ENCODE measurements at places on chromosomes 5 and 9.

- no peak for DNase-seq
Observed at GRCh38 chr9:91359734-91360470, 1.8 kb downstream of the AUH start.

DNA sequence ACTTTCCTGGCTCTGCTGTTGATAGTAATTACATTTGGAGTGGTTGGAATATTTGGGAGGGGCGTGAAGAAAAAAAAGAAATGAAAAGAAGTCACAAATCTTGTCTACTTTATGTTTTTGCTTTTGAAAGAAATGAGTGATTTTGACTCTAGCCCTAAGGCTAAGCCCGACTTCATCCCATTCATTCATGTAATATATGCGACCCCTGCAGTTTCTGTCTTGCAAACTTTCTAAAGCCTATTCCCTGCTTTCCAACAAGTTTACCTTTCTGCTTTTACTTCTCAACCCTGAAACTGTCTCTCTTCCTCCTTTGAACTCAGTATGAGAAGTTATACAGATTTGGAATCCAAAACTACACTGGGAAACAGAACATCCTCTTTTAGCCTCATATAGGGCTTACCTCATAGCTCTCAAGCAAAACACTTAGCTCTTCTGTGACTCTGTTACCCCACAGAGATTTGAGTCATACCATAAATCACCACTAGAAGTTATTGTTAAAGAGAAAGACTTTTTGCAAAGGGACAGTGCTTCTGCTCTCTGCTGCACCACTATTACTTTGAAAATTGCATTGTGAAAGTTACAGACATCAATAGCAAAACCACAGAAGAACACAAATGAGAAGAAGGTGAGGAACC, 1.6 kb downstream of the CFAP95 start:
- DNase-seq = peak; percentile 55

DNA sequence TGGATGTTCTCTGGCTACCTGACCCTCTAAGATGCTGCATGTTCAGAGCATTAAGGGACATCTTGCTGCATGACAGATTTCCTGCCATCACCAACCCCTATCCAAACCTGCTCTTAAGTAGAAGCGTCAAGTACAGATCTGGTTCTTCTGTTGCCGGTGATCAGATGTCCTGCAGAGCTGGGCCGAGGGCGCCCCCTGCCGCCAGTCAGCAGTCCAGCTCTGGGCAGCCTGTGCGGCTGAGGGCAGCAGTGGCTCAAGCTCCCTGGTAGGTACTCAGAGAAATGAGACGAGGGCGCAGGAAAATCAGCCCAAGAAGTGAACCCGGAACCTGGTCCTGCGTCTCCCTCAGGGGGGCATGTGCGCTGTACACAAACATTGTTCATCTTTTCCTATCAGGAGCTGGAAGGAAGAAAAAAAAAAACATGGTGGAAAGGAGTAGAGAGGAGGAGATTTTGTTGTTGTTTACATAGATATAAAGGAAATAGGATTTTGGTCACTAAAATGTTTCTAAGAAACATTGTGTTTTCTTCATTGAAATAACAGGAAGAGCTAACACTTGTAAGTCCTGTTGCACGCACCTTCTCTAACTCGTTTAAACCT, 95.8 kb downstream of the CFAP90 start:
- peak; percentile 47 for DNase-seq

DNA sequence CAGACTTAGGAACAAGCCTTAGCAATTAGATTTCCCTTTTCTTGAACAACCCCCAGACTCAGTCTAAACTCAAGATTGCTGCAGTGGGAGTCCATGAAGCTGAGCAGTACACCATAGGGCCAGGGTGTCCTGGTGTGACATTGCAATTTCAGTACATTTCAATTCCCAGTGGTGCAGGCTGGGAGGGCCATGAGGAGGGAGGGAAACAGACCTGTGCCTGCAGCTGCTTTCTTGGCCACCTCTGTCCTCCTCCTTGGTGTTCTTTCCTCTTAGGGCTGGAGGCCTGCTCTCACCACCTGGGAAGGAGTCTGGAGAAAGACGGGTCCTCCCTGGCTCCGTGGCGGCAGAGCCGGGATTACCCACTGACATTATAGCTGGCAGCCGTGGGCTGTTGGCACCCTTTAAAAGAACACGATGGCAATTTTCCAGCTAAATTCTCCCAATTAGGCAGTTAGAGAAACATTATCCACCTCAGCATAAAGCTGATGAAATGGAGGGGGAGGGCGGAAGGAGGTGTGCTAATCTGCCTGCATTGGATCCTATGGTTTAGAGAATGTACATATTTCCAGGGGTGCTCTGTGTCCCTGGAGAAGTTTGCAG, 186.4 kb downstream of the SLIT3 start:
- DNase-seq = no peak

DNA sequence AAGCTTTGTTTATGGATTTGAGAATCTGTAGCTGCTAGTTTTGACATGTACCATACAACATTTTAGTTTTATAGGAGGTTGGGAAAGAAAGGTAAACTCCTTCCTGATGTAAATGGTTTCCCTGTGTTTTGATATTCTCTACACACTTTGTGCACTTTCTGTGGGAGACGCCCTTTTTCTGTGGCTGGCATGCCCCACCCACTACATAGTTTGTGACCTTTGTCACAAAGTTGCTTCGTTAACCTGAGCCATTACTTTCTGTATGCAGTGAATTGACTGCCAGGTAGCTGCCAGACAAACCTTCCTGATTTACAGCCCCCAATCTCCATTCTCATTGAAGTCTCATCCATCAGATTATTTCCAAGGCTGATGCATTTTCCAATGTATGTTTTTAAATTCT, 90.6 kb downstream of the NLN start:
- no peak for DNase-seq

- no peak for DNase-seq
Observed at GRCh38 chr9:126609711-126610388, 3.9 kb upstream of the LMX1B start.

DNA sequence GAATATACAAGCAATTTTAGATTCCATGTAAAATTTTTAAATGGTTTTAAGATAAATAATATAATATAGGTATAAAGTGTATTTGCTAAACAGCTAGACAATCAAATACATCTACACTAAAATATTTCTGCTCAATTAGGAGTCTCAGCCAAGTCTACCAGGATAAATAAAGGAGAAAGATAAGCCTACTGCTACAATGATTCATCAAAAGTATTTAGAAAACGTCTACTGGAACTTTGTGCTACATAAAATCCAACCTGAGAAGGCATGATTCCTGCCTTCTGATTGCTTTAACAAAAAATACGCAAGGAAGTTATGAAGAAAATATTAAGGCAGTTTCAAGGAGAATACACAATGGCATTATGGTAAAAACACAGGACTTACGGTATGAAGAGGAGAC, 570.6 kb downstream of the EFNA5 start:
- no peak for DNase-seq

GRCh38 chr9:109542922-109543321, 44.8 kb upstream of the PTPN3 start:
- no peak for DNase-seq

DNA sequence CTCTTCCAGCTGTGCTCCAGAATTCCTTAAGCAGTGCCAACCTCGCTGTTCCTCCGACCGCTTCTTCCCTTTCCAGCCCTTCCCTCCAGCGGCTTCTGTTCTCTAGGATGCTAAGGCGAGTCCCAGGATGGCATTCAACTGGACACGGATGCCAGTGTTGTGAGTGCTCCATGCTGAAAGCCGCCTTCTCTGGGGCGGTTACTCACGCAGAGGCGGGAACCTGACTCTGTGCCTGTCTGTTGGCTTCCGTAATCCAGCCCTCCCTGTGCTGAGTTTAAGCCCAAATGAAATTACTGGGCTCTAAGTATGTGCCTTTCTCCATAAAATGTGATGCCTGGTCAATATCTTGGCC, 20.2 kb downstream of the COL5A1 start:
- peak; percentile 94 for DNase-seq

DNA sequence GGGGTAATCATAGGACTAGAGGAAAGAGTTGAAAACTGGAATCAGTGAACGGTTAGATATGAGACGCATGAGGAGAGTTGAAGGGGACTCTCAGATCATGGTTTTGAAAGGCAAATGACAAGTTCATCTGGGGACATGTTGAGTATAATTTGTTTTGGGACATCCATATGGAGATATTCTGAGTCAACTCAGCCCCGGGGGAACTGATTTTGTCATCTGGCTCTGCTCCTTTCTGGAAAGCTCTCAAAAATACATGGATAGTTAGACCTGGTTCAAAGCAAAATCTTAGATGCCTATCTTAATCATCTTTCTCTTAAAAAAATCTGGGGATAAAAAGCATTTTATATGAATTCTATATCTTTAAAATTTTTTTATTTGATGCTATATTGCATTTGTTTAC, 161.2 kb downstream of the SNX18 start:
- peak; percentile 58 for DNase-seq

GRCh38 chr5:123132316-123132715, 43.3 kb downstream of the PRDM6 start:
- DNase-seq = no peak

DNA sequence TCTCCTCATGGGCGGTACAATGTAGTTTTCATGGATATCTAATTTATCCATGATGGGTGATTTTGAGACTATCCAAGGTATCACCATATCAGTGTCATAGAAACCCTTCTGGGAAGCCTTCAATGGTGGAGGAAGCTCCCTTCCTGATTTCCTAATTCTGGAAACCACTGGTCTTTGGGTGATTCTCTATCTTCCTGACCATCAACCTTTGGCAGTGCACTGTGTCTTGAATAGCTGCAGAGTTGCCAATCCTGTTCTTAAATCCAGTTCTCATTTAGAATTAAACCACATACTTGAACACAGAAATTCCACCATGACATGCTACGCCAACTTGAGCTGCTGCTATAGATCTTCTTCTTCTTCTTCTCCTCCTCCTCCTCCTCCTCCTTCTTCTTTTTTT, 161.7 kb upstream of the KLF9 start:
- no peak for DNase-seq

DNA sequence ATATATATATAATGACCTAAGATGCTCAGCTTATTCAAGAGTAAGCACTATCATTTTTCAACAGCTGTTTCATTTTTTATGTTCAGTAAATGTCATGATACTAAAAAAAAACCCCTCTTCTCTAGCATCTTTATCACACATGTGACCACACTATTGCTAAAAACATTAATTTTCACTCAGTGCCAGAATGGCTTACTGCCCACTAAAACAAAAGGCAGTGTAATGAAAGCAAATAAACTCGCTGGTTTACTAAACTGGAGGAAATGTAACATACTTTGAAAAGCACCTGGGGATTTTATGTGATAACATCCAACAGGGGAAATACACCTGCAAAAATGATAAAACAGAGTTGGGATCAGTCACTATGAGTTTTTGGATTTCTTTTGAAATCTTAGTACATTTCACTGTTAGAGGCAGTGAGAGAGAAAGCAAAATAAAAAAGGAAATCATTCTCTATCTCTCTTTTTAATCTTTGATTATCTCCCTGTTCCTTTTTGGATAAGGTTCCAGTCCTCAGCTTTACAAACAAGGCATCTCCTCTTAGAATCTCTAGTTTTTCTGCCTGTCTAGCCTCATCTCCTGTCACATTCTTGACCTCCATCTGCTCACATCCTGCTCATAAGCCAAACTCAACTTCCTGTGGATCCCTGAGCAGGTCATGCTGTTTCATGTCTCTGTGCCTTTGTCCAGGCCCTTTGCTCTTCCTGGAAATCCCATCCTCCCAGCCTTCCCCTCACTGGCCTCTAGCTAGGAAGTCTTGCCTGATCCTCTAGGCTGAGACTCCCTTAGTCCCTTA, 338.0 kb downstream of the MAN2A1 start:
- DNase-seq = no peak

DNA sequence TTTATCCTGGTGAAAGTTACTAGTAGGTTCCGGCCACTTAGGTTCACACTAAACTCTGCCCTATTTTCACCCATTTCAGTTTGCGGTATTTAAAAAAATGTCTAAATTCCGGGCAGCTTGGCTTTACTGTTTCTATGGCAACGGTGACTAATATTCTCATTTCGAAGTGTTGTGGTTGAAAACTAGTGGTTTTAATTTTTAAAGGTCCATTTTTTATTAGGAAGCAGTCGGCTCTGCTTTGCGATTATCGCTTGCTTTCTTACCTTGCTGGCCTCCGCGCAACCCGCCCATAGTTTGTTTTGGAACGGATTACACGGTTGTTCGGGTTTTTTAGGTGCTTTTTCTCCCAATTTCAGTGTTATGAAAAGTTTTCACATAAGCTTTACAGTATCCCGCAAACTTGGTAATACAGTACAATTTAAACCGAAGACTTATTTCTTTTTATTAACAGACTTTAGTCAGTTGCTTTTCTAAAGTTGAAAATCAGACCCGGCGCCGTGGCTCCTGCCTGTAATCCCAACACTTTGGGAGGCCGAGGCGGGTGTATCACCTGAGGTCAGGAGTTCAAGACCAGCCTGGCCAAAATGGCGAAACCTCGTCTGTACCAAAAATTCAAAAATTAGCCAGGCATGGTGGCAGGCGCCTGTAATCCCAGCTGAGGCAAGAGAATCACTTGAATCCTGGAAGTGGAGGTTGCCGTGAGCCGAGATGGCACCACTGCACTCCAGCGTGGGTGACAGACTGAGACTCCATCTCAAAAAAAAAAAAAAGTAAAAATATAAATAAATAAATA, 1.6 kb downstream of the KDM4C start:
- DNase-seq = peak; percentile 94

DNA sequence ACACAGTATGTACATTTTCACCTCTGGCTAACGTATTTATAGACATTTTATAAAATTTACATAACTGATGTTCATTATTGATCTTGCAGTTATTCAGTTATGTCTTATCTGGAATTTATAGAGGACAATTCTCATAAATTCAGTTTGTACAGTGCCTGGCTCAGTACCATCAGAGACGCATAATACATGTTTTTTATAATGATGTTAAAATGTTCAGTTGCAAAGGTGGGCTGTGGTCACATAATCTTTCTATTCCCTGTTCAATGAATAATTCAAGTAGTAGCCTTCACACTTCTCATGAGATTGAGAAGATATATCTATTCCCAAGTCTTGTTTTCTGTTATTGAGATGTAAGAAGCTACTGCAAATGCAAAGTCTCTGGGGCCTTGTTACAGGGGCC, 393.1 kb upstream of the ARRDC3 start:
- no peak for DNase-seq

- peak; percentile 97 for DNase-seq
Observed at GRCh38 chr5:80407735-80408483, at the start of gene ZFYVE16. ZFYVE16 (plus strand) TSS chr5:80408064; CDS start chr5:80434148, 26,084 bp downstream.

All from M059J (cell line).